Activated CD4-positive, alpha-beta T cell treated with anti-CD3 and anti-CD28 coated beads for 24 hours (primary cell): ENCODE measurements at places on chromosomes 3 and 15.

DNA sequence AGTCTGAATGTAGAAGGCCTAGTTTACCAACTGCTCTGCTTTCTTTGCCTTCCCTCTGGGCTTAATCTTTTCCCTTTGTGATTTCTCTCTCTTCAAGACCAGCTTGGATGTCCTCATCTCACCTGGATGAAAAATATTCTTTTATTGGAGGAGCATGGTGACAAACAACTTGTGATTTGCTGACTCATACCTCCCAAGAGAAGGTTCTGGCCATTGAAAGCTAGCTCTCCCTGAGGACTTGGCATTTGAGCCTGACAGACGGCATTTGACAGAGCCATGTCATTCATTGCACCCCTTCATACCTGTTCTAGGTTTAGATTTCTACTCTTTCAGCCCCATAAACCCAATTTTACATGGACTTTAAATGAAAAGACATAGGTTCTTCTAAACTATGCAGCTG, 33.3 kb downstream of the ATG7 start:
- DNase-seq, result no peak

- DNase-seq, result no peak
These were observed 1.6 kb downstream of the SPRED1 start for GRCh38 chr15:38254051-38254883.

GRCh38 chr15:45943240-45943639, 308.4 kb downstream of the SQOR start:
- DNase-seq, result no peak

DNA sequence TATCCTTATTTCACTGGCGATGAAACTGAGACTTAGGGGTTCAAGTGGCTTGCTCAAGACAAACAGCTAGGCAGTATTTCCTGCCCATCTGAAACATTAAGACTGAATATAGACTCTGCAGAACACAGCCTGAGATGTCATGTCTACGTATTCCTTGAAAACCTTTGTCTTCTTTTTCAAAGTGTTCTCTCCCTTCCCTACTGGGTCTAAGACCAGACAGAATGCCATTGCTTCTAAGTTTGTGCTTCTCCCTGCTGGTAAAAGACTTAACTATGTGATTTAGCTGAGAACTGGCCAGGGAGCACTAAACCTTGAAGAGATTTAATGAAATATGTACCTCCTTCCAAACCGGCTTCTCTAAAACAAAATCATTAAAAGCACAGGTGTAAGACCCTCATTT, 9.9 kb downstream of the BCL6 start:
- DNase-seq, result no peak

- DNase-seq, result peak; percentile 79
These were observed 21.1 kb upstream of the CDCP1 start for GRCh38 chr3:45167011-45167911.

DNA sequence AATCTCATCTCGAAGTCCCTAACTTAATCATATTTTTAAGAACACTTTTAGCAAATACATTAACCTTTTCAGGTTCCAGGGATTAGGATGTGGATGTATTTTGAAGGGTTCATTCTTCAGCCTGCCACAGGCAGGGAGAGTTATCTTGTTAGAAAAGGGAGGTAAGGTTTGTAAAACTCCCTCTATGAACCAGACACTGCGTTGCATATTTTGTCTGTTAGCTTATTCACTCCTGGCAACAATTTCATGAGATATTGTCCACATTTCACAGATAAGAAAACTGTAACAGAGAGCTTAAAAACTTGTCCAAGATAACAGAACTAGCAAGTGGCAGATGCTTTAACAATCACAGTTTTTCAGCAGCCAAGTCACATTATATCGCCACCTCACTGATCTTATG, 155.4 kb downstream of the DIPK2A start:
- DNase-seq, result no peak

- DNase-seq, result peak; percentile 56
These were observed 12.8 kb downstream of the VILL start for GRCh38 chr3:38003371-38003816.

GRCh38 chr15:63435204-63435820, 53.7 kb upstream of the CA12 start:
- no peak for DNase-seq

- no peak for DNase-seq
These were observed 302.7 kb upstream of the MANF start for GRCh38 chr3:51082363-51082762.

DNA sequence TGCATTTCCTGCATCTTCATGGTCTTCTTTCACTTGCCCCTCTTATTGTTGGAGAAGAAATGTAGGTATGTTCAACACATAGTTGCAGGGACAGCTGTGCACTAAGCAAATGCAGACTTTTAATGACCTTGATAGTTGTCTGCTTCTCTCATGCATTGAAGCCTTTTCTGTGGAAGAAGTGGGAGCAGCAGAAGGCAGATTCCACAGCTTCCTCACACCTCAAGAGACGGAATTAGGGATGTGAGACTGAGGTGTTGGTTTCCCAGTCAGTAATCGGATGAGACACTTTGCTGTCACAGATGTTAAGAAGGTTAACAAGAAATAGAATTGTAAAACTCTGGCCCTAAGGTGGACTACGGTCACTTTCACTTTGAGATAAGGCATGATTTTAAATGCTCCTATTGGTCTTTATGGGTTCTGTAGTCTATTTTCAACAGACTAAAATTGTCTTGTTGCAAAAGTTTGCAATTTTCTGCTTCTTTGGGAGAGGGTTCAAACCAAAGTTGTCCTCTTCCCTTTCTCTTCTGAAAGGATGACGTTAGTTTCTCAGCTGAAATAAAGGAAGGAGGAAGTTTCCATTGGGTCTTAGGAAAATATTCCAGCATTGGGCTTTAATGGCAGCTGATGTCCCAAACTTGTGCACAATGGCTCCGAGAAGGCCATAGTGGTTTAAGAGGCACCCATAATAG, 117.4 kb downstream of the LPP start:
- no peak for DNase-seq

GRCh38 chr3:28739647-28740046, 391.0 kb upstream of the AZI2 start:
- DNase-seq, result no peak

- no peak for DNase-seq
These were observed 215.2 kb upstream of the PRICKLE2 start for GRCh38 chr3:64440498-64440897.

DNA sequence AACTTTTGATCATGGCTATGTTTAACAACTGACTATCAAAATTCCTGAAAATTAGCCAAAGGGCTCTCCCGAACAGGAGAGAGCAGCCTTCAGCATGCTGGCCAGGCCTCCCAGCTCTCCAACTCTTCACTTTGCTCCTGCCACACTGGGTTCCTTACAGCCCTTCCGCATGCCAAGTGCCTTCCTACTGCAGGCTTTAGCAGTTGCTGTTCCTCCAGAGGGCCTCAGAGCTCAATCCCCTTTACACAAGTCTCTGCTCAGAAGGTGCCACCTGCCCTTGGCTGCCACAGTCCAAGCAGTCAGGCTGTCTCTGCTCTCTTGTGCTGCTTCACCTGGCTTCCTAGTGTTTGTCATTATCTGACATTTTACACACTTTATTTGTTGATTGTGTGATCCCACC, 553.1 kb upstream of the PPP2R3A start:
- DNase-seq, result no peak

DNA sequence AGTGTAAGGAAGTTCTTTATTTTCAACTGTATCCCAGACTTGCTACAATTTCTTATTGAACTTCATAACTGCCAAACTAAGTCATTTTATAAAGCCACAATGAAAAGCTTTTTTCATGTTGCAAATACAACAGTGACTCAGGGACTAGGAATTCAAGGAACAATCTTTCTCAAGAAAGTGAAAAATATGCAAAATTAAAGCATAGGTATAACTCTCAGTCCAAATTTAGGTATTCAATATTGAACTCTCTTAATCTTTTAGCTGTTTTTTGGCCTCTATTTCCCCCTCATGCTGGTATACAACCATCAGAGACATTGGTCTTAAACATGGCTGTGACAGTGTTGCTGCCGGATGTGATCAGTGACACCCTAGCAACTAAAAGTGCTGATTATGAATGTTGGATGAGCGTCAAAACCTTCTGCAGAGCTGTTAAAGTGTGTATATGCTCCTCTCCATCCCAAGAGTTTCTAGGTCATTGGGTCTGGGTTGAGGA, 476.9 kb downstream of the ZNF385D start:
- DNase-seq, result no peak

GRCh38 chr3:112092496-112093179, 6.4 kb downstream of the C3orf52 start:
- no peak for DNase-seq

GRCh38 chr15:47066392-47066791, 650.9 kb upstream of the SEMA6D start:
- DNase-seq, result no peak

DNA sequence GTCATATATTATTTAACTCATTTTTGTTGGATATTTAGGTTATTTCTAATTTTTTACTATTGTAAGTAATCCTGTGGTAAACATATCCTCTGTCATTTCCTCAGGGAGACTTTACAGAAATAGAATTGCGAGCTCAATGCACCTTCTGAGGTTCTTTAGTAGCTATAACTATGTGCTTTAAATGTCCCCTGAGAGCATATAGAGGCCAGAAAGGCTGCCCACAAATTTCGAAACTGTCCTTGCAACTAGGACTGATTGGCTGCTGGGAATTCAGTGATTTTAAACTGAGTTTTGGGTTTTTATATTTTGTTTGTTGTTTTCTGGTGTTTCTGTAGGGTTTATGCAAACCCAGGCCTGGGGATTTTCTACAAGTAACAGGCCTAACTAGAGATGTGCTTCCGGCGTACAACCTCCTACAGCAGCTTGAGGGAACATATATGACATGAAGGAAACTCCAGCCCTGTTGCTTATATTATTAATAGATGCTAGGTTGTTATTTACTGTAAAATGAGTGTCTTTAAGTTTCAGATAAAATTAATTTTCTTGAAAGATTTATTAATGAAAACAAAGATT, 29.1 kb upstream of the P4HTM start:
- DNase-seq, result no peak

DNA sequence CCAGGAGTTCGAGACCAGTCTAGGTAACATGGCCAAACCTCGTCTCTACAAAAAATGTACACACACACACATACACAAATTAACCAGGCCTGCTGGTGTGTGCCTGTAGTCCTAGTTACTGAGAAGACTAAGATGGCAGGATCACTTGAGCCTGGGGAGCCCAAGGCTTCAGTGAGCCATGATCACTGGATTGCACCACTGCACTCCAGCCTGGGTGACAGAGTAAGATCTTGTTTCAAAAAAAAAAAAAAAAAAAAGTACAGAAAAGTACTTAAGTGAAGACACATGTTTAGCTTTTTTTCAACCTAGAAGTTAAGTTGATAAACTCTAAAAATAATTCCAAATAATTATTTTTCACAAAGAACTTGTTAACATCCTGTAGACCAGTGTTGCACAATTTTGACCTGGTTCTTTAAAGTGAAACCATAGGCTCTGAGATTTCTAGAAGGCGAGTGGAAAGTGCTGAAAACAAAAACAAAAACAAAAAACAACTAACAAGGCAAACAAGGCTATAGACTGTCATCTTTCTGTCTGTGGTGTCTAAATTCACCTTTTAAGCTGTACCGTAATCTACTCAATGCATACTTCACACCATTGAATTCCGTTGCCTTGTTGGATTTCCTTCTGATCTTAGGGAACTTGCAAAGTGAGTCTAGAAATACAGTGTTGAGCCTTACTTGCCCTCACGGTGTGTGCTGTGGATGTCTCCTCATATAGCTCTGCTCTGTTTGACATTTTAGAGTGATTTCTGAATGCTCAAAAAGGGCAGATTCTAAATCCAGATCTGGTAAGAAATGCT, 63.5 kb downstream of the CHST2 start:
- DNase-seq, result no peak

DNA sequence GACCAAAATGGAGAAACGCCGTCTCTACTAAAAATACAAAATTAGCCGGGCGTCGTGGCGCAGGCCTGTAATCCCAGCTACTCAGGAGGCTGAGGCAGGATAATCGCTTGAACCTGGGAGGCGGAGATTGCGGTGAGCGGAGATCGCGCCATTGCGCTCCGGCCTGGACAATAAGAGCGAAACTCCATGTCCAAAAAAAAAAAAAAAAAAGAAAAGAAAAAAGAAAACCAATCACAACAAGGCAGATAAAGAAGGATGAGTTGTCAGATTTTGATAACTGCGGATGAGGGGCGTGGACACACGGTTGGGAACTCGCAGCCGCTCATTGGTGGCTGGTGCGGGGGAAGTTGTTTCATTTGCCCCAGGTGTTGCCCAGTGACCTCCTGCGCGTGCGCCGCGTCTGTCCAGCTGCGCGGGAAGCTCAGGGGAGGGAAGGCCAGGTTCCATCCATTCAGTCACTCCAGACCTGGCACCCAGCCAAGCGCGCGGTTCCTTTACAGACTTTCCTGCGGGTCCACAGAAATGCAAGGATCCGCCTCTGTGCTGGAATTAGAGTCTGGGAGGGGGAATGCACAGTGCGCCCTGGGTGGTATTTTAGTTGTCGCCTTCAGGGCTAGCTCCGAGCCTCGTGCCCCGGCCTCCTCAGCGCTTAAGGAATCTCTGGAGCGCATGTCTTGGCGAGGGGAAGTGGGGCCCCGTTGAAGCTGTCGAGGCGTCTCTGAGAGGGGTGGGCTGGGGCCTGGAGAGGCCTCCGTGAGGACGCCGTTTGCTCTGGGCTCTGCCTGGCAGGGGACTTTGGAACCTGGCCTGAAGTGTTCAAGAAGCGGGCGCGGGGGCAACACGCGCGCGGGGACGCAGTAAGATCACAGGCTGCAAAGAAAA, 708 bp upstream of the GCHFR start:
- DNase-seq, result no peak

GRCh38 chr15:34616613-34617012, 33.2 kb upstream of the GOLGA8B start:
- DNase-seq, result no peak

- DNase-seq, result no peak
These were observed 51.5 kb upstream of the SLCO2A1 start for GRCh38 chr3:134081211-134081610.

- DNase-seq, result no peak
These were observed 70.1 kb downstream of the TBC1D2B start for GRCh38 chr15:78007211-78007931.

DNA sequence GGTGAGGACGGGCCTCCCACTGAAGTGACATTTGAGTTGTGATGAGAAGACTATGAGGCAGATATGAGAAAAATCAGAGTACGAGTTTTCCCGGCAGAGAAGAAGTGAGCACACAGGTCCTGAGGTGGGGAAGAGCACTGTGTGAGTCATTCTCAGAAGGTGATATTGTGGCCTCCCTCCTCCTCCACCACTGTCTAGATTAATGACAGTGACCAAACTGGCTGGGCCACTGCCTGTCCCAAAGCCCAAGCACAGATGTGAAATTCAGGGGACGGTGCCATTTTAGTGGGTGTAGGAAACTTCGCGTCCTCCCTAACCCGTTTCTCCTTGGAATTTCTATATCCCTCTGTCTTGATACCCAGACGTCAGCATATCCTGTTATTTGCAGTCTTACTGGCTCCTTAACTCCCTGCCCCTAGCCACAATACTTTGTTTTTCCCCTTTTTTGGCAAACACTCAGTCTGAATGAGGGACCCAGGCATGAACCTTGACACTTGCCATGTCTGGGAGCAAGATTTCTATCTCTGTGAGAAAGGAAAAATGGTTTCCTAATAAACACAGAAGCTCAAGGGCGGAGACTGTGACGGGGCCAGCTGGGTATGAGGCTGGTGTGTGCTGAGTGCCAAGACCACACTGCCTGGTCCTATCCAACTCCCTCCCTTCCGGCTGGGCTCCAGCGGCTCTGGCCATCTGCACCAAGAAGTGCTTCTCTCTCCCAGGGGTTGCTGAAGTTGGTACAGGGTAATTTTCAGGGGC, 15.2 kb downstream of the PRICKLE2 start:
- no peak for DNase-seq

GRCh38 chr3:14925729-14926591, 21.4 kb upstream of the NR2C2 start:
- DNase-seq, result peak; percentile 12
